H4 (cell line): ENCODE measurements at places on chromosomes 11 and 22.

DNA sequence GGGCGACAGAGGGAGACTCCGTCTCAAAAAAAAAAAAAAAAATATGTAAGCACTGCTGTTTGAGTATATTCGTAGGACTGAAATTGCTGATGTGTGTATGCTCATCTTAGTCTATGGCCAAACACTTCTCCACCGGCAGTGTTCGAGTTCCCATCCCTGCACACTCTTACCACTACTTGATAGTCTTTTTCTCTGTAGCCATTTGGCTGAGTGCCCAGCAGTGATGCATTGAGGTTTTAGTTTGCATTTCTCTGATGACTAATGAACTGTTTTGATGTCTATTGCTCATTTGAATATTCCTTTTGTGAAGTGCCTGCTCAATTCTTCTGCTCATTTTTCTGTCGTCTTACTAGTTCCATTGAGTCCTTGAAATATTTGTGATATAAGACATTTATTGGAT is 1.9 kb downstream of the TIRAP start:
- peak; percentile 90 for DNase-seq

DNA sequence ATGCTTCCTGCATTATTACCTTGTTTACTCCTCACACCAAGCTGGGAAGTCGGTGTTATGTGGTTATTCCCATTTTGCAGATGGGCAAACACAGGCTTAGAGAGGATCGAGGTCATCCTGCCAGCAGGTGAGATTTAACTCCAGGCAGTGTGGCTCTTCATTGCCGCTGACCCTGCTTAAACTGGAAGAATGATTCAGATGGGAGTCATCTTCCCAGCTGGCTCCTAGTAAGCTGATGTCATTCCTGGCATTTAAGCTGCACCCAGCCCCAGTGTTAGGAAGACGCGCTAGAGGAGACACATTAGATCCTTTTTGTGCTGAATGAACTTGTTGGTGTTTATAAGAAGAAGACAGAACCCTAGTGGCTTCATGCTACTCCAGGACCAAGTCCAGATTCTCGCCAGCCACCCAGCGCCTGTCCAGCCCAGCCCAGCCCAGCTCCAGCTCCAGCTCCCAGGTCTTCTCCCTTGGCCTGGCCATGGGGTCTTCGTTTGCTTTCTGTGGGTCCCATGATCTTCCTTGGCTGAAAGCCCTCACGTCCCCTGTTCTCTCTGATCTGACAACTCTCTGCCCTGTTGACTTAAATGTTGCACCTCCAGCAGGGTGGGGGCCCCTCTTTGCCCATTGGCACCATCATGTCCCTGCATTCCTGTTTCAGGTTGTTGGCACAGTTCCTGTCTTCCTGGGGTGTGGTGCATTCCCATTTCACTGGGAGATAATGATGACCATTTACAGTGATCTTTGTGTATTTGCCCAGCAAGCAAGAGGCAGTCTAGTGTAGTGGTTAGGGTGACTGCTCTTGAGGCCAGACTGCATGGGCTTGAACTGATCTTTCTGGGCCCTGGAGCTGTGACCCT is 13.6 kb downstream of the PARVB start:
- DNase-seq, result peak; percentile 78

DNA sequence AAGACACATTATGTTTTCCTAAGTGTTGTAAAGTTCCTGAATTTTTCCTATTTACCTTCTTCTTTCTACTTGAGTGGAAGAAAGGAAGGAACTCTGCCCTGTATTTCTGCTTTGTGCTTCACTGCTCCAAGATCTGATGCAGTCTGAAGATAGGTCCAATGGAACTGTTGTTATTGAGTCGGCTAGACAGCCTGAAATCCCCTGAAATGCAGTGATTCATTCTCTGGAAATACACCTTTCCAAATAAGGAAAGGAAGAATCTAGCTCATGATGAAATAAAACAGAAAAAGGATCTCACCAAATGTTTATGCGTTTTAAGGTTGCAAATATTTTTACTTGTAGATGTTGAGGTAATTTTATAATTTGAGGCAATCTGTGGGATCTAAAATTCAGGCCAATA is 322.8 kb downstream of the GUCY1A2 start:
- DNase-seq, result peak; percentile 41

- no peak for DNase-seq
Measured at GRCh38 chr11:48095779-48096470, 115.6 kb downstream of the PTPRJ start.

DNA sequence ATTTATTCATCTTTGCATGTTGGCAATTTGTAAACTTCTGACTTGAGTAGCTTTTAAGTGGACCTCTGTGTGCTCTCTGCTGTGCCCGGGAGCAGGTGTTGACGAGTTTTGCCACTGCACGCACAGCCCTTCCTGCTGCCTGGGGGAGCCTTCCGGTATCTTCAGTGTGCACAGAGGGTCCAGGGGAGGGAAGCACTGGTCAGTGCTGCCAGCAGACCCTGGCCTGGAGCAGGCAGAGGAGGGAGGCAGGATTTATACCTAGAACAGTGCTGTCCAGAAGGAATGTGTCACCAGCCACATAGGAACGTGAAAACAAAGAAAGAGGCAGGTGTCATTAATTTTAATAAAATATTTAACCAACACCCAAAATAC is 403.6 kb downstream of the TBC1D22A start:
- DNase-seq, result no peak

GRCh38 chr11:67997475-67997921 is 6.4 kb downstream of the UNC93B1 start:
- DNase-seq, result no peak

GRCh38 chr22:49827271-49827852 is 311 bp downstream of the BRD1 start:
- no peak for DNase-seq

GRCh38 chr22:36453855-36454378 is 27.5 kb downstream of the TXN2 start:
- DNase-seq, result no peak

GRCh38 chr11:120200677-120201076 is 10.2 kb upstream of the OAF start:
- DNase-seq, result no peak

DNA sequence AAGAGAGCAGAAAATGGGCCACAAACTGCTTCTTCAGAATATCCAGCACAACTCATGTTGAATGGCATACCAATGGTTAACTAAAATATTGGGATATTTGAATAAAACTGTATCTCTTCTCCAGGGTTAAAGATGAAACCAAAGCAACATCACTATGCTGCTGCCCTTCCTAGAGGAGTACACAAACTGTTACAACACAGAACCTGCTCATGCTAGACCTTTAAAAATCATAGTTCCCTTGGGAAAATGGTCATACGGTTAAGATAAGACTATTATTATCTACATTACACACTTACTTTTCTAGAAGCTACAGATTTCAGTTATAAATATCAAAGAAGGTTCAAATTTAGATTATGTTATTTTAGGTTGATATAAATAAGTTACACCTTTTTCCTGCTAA is 78.6 kb upstream of the TP53AIP1 start:
- DNase-seq, result no peak

GRCh38 chr11:11400635-11401232 is 47.7 kb upstream of the CSNK2A3 start:
- DNase-seq, result peak; percentile 46

DNA sequence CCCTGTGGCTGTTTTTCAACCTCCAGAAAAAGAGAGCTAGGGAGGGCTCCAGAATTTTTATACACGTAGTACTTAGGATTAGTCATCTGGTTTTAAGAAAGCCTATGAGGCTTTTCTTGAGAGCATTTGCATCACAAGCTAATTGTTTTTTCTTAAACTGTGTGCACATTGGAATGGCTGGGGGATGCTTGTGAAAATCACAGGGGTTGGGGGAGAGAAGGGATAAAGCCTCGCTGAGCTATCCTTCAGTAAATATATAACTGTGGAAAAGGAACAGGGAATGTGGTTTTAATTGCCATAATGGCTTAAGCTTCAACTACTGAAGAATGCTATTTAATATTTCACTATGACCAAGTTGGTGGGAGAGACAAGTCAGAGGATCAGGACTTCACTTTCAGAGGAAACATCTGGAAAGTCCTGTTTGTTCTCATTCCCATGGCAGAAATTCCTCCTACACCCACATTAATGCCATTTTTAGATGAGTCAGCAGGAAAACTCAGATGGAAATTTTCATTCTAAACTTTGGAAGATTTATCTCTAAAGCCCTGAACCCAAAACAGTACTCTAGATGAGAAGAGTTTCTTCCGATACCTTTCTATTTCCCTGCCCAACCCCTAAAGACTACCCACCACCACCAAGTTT is 591.3 kb downstream of the LRRC4C start:
- DNase-seq, result no peak

- no peak for DNase-seq
Measured at GRCh38 chr11:125990244-125990643, 44.4 kb downstream of the VSIG10L2 start.

DNA sequence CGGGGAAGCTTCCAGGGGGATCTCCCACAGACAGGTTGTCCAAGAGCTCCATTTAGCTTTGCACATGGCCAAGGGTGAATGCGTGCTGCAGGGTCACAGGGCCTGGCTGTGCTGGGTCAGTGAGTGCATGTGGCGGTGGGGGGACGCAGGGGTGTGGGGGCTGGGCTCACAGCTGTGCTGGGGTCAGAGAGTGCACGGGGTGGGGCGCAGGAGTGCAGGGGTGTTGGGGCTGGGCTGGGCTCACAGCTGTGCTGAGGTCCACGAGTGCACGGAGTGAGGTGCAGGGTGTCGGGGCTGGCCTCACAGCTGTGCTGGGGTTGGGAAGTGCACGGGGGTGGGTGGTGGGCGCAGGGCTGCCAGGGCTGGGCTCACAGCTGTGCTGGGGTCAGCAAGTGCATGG is 557.7 kb downstream of the BRD1 start:
- no peak for DNase-seq

DNA sequence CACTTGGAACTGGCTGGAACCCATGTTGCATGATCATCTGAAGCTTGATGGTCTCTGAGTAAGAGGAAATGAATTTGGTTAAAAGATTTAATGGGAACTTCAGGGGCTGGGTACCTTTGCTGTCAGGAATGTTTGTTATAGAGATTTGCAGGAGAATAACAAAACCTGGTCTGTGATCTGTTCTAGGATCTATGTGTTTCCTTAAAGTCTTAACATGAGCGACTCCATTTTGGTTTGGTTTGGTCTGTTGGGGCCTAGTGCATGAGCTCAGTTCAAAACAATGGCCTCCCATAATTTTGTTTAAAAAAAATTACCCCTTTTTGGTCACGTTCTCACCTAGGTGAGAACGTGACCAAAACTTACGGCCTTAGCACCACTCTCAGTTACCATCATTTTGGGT is 28.1 kb downstream of the TSKU start:
- DNase-seq, result no peak

- no peak for DNase-seq
Measured at GRCh38 chr11:20116825-20117224, 43.5 kb downstream of the DBX1 start.

DNA sequence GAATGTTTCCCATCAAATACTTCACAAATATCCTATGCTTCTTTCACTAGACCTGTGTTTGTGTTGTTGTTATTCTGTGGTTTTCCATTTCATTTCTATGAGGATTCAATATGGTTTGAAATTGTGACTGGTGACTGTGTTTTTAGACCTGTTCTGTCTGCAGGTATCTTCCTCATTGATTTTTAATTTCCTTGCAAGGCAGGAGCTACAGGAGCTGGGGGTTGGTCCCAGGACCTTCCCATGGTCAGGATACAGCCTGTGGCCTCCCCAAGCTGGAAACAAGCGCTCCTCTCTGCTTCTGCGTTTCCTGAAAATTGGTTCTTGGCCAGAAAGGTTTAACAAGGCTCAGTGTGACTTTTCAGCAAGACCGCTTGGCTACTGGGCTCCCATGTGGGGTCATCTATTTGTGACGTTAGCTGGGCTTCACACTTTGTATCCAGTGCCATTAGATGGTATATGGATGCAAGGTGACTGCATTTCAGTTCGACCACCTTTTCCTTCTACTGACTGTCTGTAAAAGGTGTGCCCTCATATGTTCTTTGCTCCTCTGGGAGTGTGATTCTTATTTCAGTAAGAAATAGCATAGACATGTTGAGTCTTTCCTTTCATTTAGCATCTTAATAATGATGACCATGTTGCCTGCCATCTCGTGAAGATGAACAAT is 21.5 kb downstream of the IGLL5 start:
- no peak for DNase-seq

GRCh38 chr11:12540075-12540680 is 134.0 kb upstream of the TEAD1 start:
- DNase-seq, result peak; percentile 53

DNA sequence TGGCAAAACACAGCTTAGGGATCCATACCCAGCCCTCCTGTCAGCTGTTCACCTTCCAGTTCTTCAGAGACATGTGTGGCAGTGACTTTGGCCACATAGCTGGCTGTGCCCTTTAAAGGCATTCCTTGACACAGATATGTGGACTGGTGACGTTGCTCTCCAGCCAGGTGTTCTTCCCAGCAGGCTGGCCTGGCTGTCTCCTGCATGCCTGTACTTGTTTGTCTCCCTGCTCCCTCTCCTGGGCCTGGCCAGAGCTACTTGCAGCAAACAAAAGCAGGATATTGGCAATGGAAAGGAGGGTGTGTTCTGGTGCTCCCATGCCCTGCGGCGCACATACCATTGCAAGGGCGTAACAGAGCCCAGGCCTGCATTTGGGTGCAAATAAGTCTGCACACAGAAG is 38.3 kb downstream of the PIK3IP1 start:
- no peak for DNase-seq

DNA sequence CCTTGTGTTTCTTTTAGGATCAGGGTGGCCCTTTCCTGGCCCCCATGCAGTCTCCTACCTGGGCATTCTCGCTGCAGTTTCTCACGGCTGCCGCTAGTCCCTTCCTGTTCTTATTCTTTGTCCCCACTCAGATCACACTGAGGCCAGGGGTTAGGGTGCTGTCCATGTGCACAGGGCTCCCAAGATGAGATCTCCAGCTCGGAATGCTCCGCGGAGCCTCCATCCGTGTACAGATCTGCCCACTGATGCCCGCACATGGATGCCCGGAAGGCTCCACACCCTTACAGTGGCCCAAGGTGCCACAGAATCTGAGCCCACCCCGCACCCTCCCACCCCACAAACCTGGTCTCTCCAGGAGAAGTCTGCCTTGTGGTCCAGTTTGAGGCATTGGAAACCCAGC is 457.3 kb downstream of the TBC1D22A start:
- DNase-seq, result no peak

DNA sequence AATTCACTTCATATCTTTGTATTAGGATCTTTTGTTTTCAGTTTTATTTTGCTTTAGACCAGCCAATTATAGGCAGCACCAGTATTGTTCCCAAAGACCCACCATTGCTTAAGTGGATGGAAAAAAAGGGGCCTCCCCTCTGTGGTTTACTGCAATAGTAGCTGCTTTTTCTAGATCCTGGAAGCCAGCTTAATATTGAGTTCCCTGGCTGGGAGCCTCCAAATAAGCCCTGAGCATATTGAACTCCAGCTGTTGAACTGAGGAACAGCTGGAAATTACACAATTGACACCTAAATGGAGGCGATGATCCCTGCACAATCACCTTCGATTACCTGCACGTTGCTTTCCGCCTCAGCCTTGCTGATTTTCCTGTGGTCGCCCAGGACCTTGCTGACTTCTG is 576.0 kb downstream of the SOX6 start:
- DNase-seq, result no peak
